EL (cell line): ENCODE measurements at places on chromosomes 6 and 20.

- DNase-seq = peak; percentile 52
Observed at GRCh38 chr6:43916924-43917877, 147.2 kb downstream of the VEGFA start.

- peak; percentile 25 for DNase-seq
Observed at GRCh38 chr6:106556368-106556960, 72.8 kb downstream of the RTN4IP1 start.

DNA sequence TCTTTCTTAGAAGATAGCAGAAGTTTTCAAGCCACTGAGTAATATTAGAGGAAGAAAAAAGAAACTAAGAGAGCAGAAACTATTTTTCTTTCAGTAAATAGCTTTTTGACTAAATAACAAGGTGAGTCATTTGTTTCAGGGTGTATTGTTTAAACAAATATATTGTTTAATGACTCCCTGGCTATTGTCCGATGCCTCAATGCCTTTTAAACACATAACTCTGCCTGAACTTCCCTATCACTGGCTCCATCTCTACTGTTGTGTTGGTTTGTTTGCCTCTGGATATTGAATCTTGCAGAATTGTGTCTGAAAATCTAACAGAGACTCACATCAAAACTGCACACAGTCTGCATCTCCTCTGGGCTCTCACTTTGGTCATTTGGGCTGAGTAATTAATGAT is 19.6 kb upstream of the CLIC5 start:
- no peak for DNase-seq

- no peak for DNase-seq
Observed at GRCh38 chr6:51365566-51365965, 546.9 kb downstream of the TFAP2B start.

GRCh38 chr6:137767911-137768690 is 99.0 kb upstream of the TNFAIP3 start:
- DNase-seq = peak; percentile 70

- no peak for DNase-seq
Observed at GRCh38 chr20:43295781-43296180, 106.1 kb upstream of the PTPRT start.
